ENCODE measurements at places on chromosomes 4 and X.

- DNase-seq: no peak
Measured at GRCh38 chrX:119343856-119344255, 55.3 kb upstream of the SLC25A43 start.

DNA sequence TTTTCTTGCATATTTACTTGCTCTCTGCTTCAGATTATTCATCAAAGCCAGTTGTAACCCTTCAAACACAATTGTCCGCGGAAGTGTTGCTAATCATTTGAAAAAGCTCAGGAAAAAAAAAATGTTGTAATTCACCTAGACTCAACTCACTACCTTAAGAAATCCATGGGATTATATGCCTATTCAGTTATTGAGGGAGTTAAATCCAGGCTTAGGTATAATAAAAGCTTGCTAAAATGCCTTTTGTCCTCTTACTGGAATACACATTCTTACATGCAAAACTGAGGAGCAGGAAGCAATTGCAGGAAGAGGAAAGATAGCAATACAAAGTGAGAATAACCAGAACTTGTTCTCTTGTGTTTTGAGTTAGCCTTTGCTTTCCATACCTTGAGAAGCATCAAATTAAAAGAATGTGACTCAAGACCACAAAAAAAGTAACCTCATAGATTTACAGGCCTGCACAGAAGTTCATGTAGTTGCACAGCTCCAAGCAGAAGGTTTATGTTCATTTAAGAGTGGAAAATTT, 91.4 kb upstream of the FAM241A start:
- DNase-seq: no peak

DNA sequence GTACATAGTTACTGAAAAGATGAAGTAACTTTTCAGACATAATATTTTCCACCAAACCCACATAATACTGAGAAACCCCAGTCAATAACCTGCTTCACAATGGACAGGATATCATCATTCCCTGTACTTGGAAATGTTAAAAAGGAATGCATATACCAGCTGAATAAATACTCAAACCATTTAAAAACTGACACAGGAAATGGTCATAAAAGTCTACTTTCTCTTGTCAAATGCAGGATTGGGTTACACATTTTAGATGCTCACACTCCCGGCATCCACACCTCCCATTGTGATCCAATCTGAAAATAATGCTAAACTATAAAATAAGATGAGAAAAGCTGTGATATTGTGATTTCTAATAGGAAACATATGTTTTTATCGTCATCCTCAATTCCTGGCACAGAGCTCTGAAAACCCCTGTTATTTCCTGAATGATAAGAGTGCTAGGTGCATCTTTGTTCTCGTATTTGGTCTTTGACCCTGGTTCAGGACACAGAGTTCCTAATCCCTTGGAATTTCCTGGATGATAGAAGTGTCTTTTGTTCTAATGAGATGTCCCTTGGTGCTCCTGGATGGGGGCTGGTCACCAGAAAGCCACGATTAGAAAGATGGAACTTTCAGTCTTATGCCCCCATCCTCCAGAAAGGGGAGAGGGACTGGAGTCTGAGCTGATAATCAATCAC, 821.3 kb downstream of the TRIML1 start:
- DNase-seq: no peak

- DNase-seq: no peak
Measured at GRCh38 chr4:1195891-1196401, 23.6 kb upstream of the SPON2 start.

GRCh38 chrX:119684916-119685224, 8.1 kb downstream of the SEPTIN6 start:
- DNase-seq: no peak

- no peak for DNase-seq
Measured at GRCh38 chr4:184699941-184700340, 34.0 kb downstream of the CENPU start.

GRCh38 chr4:2931512-2932301, 31.5 kb downstream of the NOP14 start:
- peak; percentile 44 for DNase-seq

DNA sequence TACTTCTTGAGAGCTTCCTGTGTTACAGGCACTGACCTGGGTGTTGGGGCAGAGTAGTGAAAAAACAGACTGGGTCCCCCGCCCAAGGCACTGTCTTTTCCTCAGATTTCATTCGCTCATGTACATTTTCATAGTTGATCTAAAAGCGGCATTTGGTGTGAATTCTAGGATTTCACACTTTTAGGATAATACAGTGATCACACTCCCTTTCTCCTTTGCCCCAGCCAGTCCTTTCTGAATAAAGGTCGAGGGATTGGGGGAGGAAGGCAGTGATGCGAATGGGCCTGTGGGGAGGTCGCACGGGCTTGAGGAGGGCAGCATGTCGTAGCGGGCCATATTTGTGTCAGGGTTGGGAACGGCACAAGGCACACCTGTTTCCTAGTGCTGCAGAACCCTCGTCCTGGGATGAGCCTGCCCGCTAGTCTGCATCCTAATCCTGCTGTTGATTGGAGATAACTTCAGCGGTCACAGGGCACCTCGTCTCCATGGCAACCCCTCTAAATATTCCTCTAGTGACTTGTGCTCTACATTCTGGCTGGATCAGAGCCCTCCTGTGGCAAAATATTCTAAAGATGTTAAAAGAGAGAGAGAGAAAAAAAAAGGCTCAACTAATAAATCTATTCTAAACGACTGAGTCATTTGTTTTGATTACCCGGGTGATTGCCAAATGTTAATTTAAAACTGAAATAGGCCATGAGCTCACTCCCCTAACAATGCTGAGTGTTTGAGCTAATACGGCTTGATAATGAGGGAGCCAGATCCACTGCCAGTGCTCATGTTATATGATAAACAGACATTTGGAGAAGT, 21.8 kb downstream of the FHL1 start:
- DNase-seq: no peak

GRCh38 chr4:162685410-162685809, 481.3 kb downstream of the NAF1 start:
- no peak for DNase-seq

DNA sequence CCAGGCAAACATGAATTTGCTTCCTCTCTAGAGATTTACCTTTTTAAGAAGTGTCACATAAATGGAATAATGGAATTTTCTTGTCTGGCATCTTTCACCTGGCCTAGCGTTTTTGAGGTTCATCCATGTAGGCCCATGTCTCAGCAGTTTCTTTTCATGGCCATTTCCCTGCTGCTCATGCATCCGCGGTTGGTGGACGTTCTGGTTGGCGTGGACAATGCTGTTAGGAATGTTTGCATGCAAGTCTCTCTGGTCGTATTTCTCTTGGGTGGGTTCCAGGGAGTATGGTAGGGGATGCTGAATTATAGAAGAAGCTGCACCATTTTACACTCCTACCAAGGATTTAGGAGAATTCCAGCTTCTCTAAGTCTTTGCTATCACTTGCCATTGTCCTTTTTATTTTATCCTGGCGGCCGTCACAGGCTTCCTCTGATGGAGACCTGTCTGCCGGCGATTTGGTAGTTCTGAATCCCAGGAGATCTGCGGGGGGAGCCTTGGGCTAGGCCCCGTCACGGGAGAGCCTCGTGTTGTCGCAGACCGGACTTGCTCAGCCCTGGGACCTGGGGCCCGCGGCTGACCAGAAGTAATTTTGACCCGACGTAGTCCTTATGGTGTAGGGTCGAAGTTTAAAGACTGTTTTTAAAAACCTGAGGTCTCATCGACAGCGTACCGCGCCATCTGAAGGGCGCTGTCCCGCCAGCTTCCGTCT, 56.9 kb upstream of the TADA2B start:
- no peak for DNase-seq

GRCh38 chr4:24564488-24564887, 19.9 kb downstream of the DHX15 start:
- DNase-seq: no peak

DNA sequence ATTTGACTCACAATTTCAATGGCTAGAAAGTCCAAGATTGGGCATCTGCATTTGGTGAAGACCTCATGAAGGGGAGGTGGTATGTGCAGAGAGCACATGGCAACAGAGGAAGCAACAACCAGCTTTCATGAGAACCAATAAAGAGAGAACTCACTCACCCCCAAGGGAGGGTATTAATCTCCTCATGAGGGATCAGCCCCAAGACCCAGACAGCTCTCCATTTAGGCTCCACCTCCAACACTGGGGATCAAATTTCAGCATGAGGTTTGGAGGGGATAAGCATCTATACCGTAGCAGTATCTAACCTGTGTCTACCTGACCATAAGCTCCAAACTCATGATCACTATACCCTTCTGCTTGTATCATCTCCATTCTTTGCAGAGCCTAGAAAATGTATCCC, 9.3 kb upstream of the TBC1D19 start:
- DNase-seq: no peak

DNA sequence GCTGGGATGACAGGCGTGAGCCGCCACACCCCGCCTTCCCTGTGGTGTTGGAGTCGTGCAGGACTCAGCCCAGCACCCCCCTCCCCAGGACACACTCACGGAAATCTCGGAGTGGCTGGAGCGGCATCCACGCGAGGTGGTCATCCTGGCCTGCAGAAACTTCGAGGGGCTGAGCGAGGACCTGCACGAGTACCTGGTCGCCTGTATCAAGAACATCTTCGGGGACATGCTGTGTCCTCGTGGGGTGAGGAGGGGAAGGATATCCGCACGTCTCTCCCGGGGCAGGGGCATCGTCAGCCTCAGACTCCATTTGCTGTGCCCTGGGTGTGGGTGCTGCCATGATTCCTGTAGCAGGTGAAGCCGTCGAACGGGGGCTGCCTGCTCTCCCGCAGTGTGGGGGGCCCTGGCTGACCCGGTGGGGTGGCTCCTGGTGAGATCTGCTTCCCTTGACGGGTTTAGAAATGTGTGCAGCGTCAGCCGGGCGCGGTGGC, 10.3 kb downstream of the PLCXD1 start:
- no peak for DNase-seq

DNA sequence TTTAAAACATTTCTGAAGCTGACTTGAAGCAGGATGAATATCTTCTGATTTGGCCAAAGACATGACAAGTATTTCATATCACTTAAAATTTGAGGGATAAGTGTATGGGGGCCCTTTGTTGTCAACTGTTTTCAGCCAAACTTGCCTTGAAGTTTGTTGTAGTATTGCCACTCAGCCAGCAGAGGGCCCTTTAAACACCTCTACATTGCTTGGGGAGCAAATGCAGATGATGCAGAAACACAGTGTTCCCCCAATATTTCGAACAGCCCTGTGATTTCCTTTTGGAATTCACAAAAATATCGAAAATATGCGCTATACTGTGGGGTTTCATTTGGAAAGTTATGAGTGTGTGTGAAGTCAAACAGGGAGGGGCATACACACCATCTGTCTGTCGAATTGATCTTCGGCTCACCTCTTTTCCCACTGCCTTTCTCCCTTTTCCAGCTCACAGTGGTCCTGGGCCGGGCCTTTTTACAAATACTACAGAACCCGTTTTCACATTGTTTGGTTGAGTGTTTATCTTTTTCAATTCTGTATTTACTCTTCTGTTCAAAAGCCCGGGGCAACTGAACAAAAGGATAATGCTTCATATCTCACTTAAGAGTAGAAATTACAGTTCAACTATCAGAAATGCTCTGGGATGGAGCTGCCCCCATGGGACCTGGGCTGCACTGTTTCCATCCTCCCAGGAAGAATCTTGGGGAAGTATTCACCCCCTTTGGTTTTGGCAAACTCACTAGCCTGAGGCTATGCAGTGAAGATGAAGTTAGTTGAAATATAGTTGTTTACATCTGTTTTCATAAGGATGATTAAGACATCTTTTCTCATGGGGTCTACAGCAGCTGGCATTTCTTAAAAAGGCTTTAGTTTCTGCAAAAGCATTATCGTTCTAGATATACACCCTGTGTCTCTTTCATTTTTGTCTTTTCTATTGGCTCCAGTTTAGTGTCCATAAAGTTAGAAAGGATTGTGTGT, 137.6 kb downstream of the EGF start:
- DNase-seq: no peak

GRCh38 chrX:134570899-134571298, 87.4 kb downstream of the PLAC1 start:
- DNase-seq: peak; percentile 4

- DNase-seq: no peak
Measured at GRCh38 chr4:1516881-1517480, 110.7 kb upstream of the NKX1-1 start.

DNA sequence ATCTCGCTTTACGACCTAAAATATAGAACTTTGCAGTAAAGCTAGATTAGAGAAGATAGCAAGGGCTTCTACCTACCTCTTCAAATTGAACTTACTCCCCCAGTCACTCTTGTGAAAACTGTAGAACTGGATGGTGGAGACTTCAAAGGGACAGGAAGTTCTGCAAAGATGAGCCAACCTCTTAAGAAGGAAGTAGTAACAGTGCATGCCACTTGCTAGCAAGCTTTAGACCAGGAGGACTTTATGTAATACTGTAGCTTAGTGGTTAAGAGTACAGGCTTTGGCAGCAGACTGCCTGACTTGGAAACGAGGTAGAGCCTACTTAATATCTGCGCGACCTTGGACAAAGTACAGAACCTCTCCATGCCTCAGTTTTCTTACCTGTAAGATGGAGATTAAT, 27.5 kb upstream of the VBP1 start:
- DNase-seq: peak; percentile 7

GRCh38 chr4:168240821-168241220, 77.7 kb downstream of the DDX60 start:
- DNase-seq: no peak

- no peak for DNase-seq
Measured at GRCh38 chrX:48513670-48514069, 4.9 kb downstream of the PORCN start.
